NCI-H187 treated with DMSO at 0.1 percent for 48 hours (cell line): ENCODE measurements at places on chromosomes 4 and X.

- DNase-seq = no peak
Measured at GRCh38 chr4:165692082-165692481, 181.0 kb upstream of the TLL1 start.

GRCh38 chr4:183144787-183145186 is 45.7 kb downstream of the WWC2 start:
- DNase-seq = no peak

DNA sequence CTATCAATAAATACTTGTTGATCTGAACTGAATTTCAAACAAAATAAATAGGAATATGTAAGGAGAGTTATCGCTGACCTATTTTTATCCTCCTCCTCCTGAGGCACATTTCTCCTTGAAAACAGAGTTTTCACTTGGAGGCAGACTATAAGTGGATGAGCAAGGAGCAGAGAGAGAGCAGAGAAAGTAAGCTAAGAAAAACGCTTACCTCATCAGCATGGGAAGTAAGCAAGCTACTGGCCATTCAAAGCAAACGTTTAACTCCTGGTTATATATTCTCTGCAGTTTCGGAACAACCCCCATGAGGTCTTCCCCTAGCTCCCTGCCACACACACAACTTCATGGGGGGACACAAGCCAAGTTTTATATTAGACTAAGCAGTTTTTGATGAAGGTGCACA is 13.2 kb downstream of the ZDHHC9 start:
- no peak for DNase-seq

DNA sequence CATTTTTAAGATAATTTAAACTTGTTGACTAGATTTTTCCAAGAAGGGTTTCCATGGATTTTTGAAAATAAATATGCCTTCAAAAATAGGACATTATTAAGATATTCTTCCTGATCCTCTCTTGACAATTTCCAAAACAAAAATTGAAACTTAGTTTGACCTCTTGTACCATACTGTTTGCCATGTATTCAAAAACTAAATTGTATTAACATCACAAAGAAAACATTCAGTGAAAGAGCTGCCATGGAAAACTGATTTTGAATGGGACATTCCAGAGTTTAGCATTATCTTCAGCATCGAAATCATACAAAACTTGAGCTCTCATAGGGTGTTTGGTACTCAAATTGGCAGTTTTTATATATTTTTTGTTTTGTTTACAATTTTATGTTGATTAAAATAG is 68.0 kb upstream of the HPGD start:
- no peak for DNase-seq

DNA sequence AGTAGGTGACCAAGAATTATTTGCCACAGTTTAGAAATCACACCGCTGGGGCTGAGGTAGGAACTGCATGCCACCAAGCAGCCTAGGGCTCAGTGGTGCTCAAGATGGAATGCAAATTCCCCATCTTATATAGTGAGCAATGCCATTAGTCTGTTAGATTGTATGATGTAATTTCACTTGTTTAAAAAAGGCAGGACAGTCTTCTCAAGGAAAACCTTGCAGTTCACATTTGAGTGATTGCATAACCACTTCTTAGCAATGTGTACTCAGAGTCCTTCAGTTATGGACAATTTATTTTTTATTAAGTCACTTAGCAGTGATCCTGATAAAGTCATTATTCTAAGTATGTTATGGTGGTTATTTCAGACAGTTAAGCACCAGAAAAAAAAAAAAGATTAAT is 142.9 kb upstream of the SFRP2 start:
- no peak for DNase-seq

- DNase-seq = no peak
Measured at GRCh38 chr4:13209600-13209999, 274.5 kb downstream of the RAB28 start.

- DNase-seq = no peak
Measured at GRCh38 chr4:122816476-122816875, 10.2 kb upstream of the FGF2 start.

GRCh38 chr4:58732973-58733372 is 1622.8 kb upstream of the IGFBP7 start:
- DNase-seq = no peak

GRCh38 chrX:16807548-16807947 is 21.3 kb downstream of the TXLNG start:
- no peak for DNase-seq

- no peak for DNase-seq
Measured at GRCh38 chrX:118498755-118499154, 3.1 kb downstream of the DOCK11 start.

DNA sequence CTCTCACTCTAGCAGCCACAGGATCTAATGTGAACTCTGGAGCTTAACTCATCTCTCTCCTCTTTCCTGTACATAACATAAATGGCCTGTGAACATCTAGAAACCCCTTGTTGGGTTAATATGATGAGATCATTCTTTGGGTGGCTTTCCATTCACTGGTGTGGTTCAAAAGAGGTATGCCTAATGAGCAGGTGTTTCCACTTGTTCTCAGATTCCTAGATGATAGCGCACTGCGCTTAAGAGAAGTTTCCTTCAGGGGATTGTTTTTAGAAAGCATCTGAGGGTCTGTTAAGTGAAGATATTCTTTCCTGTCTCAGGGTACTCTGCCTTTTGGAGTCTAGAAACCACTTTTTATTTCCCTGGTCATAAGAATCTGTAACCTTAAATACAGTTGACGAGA is 32.5 kb downstream of the FRMPD4 start:
- no peak for DNase-seq

GRCh38 chr4:153933915-153934687 is 145.2 kb upstream of the SFRP2 start:
- no peak for DNase-seq

DNA sequence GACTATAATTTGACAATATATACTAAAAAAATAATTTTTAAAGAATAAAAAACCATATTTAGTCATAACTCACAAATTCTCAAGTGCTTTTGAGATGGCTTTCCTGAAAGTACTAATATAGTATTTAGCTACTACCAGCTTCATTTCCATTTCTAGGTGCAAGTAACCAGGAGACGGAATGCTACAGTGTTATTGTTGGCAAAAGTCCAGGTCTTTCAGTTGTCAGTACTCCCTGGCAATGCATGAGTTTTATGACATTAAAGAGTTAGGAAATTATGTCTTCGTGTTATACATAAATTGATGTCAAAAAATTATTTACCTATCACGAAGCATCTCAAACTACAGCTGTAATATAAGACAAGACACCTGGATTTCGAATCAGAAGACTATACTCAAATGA is 45.0 kb downstream of the TMEM47 start:
- no peak for DNase-seq

DNA sequence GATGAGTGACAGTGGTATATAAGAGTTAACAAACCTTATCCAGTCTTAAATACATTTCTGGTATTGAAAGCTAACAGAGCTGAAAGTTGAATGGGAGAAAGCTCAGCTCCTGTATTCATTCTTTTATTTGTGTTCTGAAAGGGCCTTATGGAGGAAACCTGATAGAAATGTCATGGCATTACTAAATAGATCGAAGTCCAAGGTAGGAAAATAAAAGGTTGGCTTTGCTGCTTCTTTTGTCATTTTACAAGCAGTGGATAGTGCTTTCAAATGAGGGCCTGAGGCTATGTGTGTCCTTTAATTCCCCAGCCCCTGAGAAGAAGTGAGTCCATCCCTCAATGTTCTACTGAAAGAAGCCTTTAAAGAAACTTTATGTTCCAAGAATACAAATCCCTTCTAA is 974.3 kb upstream of the INTU start:
- no peak for DNase-seq

DNA sequence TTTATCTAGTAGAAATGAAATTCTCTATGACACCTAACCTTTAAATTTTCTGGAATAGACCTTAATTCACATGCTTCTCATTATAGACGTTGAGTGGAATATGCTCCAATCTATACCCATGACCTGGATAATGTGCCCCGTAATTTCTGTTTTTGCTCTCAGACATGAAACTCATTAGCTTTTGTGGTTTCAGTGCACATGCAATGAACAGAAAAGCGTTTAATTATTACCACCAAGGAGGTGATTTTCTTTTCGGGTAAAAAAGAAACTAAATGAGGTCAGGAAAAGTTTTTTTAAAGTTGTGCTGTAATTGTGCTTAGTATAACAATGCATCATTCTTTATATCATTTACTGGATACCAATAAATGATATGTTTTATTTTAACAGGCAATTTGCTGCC is 1703.9 kb upstream of the TENM3 start:
- no peak for DNase-seq

GRCh38 chr4:135120195-135120594 is 918.6 kb upstream of the PABPC4L start:
- no peak for DNase-seq

DNA sequence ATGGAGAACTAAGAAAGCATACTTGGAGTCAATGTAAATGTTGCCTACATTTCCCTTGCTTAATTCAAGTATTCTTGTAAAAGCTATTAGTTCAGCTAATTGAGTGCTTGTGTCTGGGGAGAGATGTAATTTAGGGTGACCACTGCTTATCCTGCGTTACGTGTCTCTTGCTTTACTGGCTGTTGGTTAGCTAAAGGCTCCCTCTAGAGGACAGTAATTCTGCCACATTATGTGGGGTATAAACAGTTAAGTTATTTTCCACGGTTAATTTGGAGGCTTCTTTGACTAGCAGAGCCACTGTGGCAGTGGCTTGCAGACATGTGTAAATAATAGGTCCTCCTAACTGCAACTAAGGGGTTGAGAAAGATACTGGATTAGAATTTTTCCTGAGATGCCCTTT is 25.3 kb upstream of the NAF1 start:
- DNase-seq = no peak

DNA sequence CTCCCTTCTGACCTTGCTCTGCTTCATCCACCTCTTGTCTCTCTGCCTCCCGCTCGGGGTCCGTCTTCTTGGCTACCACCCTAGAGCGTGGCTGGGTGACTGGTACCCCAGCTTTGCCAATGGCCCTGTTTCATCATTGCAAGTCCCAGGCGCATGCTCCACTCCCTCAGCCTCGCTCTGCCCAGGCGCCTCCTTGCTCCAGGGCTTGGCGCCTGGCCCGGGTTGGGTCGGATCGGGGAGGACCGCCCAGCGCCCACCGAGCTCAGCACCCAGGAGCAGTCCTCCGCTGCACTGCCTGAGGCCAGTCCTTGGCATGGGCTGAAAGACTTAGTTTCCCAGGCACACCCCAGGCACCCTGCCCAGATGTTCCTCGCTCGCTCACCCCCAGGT is 577 bp downstream of the BGN start:
- DNase-seq = no peak

DNA sequence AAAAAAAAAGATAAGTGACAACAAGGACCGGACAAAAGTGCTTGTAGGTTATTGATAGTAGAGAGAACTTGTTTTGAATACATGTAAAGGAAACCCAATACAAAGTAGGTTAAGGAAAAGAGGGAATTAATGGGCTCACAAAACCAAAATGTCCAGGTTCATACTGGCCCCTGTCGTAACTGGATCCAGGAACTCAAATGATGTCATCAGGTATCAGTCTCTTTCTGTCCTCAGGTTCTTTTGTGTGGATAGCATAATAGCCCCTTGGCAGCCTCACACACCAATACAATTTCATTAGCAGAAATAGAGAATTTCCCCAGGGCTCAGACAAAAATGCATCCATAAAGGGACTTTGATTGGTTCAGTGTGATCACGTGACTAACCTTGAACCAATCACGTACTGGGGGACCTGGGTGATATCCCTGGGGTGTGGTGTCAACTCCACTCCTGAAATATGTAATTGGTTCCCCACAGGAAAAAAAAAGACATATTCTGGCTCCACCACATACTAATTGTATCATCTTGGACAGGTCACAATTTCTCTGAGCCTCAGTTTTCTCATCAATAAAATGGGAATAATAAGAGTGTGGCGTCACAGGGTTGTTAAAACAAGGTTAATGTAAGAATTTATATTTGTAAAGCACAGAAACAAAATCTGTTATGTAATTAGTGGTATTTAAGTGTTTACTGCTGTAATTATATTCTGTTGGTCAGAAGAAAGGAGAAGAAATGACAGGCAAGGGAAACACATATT is 174.8 kb downstream of the PDGFRA start:
- no peak for DNase-seq

GRCh38 chrX:19373351-19373891 is 29.7 kb downstream of the PDHA1 start:
- no peak for DNase-seq

DNA sequence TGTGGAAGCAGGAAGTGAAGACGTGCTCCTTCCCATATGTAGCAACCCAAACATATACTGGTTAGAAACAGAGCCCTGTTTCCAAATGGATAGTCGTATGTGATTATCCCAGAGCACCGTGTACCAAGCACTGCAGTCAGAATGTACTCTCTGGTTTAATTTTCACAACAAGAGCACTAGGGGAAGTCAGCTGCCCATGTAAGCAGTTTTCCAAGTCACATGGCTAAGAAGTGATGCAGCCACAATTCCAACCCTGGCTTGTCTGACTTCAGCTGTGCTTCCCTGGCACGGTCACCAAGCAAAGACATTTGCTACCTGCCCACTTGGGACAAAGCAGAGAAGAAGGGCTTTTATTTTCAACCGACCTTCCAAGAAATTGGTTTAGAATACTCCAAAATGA is 28.2 kb upstream of the CEP135 start:
- DNase-seq = no peak

DNA sequence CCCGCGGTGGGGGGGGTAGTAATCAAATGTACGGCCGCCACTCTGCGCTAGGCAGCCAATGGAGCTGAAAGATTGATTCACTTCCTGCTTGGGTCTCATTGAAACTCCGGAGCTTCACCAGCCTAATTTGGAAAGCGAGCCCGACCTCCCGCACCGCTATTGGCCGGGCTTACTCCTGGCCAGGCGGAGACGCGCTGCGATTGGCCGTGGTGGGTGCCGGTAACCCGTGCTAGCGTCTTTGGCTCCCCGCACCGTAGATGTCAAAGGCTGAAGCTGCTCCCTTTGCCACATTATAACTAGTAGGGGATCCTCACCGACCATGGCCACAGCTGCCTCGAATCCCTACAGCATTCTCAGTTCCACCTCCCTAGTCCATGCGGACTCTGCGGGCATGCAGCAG is at the start of gene POU3F4:
POU3F4 (plus strand) TSS at position 285 of the 400 bp plus-strand sequence; CDS start at position 320, 35 bp downstream.
- DNase-seq = no peak

DNA sequence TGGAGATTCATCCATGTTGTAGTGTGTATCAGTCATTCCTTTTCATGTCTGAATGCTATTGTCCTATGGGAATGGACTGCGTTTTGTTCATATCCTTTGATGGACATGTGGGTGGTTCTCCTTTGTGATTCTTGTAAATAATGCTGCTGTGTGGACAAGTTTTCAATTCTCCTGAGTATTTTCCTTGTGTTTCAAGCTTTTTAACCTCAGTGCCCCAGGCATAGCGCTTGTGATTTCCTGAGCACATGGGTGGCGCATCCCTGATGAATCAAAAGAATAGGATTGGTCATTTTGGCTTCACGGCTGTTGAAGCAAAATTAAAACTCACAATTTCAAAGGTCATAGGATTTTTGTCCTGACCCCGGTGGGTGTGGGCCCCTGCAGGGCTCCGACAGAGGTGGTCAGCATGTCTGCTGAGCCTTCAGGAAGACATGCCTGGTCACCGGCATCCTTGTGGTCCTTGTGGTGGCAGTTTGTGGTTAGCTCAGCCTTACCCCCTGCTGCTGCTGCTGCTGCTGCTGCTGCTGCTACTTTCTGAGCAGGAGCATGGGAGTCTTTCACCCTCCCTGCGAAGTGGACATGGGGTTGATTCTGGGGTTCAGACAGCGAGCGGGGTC is 30.0 kb downstream of the SHROOM2 start:
- no peak for DNase-seq

GRCh38 chrX:108224218-108224617 is 132.6 kb downstream of the ATG4A start:
- DNase-seq = no peak

GRCh38 chr4:104938624-104939023 is 208.1 kb upstream of the TET2 start:
- DNase-seq = no peak
